Endothelial cell (in vitro differentiated cells): ENCODE measurements at places on chromosomes 2 and 18.

- DNase-seq: no peak
Measured at GRCh38 chr2:4882941-4883340, 809.2 kb upstream of the SOX11 start.

GRCh38 chr18:52220062-52220591 is 119.9 kb upstream of the DCC start:
- no peak for DNase-seq

GRCh38 chr2:64455545-64455944 is 1.6 kb downstream of the LGALSL start:
- DNase-seq: no peak

DNA sequence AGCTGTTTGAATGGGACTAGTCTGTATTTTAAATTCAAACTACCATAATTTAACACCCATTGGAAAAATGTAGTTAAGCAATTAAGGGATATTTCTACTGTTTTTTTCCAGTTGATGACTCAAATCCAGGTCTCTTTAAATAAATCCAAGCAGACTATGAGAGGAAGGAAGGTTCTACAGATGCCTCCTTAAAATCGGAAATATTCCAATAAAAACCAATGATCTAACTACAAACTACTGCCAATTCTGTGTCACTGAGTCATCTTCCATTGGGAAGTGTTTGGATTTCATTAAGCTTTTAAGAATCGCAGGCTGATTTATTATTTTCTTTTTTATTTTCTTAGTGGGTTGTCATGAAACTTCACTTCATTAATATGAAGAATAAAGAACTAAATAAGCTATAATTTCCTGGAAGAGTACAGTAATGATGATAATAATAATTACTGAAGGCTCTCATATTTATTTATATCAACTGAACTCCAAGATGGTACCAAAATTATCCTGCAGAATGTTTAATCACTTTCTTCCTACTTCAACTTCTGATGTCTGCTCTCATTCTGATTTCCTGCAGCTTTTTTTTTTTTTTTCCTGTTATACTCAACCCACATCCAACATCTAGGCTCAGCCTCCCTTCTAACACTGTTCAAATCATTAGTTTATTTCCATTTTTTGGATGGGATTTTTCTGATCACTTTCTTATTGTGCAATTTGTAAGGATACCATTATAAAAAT is 166.3 kb upstream of the FN1 start:
- DNase-seq: no peak

- no peak for DNase-seq
Measured at GRCh38 chr2:74226648-74227213, 28.3 kb downstream of the MTHFD2 start.

DNA sequence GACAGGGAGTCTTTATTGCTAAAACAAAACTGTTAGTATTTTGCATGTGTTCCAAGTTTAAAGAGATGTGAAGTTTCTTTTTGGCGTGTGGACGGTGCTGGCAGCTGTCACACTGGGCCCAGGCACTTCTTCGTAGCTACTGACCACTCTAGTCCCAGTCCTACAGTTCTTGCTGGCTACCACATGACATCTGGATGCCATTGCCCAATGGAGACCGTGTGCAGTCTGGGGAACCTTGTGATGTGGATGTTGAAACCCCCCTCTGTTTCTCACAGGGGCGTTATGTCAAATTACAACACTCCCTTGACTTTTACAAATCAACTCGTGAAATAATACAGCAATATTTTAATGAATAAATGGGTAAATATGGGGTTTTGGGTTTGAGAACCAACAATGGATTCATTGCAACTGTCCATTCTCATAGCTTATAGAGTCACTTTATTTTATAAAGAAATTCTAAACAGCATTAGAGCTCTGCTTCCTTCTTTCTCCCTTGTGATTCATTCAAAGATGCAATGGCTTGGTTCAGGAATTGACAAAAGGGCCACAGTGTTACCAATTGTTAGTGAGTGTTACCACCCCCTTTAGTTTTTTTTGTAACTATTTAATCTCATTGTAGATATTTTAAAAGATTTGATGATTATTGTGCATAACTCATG is 1.2 kb downstream of the GPD2 start:
- no peak for DNase-seq

GRCh38 chr18:22705328-22705727 is 227.8 kb upstream of the RBBP8 start:
- no peak for DNase-seq

- DNase-seq: no peak
Measured at GRCh38 chr2:177484180-177484795, 91.7 kb downstream of the AGPS start.

DNA sequence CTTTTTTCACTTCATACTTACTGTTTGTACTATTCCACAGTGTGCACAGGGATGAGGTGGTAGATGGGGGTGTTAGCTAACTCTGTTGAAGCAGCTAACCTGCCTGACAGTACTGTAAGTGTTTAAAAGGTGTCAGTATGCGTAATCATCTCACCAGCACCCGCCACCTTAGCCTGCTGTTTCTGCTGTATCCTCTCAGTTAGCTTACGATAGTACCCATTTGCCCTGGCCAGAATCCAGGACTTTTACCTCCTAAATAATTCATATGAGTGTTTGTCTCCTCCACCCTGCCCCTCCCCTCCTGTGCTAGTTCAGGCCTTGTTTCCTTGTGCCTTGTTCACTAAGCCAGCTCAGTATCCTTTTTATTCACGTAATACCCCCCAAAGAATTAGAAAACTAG is 34.2 kb downstream of the TRAPPC12 start:
- DNase-seq: no peak

GRCh38 chr2:199484927-199485326 is 27.2 kb upstream of the SATB2 start:
- no peak for DNase-seq

DNA sequence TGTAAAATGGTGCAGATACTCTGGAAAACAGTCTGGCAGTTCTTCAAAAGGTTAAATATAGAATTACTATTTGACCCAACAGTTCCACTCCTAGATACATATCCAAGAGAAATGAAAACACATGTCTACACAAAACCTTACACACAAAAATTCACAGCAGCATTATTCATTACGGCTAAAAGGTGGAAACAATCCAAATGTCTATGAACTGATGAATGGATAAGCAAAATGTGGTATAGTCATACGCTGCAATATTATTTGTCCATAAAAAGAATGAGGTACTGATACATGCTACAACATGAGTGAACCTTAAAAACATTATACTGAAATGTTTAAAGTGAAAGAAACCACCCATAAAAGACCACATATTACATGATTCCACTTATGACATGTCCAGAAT is 4.0 kb downstream of the CYP27C1 start:
- DNase-seq: no peak

DNA sequence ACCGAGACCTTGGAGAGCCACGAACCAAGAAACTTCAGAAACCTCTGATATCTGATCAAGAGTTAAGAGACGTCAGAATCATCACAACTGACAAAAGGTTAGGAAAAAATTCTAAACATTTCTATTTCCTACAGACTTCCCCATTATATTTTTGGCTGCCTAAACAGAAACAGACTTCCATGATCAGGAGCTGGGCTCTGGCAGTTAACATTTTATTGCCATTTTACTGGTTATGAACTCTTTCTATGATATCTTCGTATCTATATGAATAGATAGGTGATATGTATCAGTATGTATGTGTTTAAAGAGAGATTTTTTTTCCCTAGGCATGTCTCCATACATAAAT is 31.1 kb upstream of the PPP1R1C start:
- DNase-seq: no peak

DNA sequence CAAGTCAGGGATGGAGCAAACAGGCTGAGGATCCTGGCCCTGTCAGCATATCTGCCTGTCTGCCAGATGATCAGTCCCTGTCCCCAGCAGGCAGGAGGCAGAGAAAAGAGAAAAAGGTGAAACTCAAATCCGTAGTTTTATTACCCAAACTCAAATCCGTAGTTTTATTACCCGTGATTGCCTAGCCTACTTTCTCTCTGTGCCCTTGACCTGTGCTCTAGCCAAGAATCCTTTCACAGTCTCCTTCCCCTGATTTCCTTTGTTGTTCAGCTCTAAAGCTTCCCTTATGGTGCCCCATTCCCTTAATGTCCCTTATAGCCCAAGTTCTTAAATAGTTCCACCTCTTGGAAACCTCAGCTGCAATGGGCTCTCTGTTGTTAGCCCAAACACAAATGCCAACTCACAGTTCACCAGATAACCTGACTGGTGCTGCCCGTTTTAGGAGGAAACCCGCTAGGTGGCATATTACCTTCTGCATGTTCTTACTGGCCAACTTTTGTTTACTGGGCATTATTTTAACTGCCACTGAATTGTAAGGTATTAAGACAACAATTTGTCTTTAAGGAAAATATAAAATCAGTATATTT is 125.7 kb upstream of the FZD5 start:
- no peak for DNase-seq

GRCh38 chr2:196234672-196235071 is 63.3 kb upstream of the STK17B start:
- DNase-seq: no peak

DNA sequence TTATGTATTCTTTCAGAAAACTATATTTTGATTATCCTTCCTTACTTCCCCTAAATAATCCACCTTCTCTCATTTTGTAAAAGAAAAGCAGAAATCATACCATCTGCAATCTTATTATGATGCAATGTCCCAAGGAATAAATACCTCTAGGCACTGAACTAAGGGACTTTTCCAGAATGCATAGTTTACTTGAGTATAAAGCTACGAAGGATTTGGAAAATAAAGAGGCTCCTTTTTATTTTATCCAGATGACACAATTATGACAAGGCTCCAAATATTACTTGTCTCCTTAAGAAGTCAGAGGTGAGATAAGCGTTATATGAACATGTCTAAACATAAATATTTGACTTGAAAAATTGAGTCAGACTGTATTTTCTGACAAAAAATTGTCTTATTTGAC is 72.1 kb downstream of the COL3A1 start:
- DNase-seq: no peak

DNA sequence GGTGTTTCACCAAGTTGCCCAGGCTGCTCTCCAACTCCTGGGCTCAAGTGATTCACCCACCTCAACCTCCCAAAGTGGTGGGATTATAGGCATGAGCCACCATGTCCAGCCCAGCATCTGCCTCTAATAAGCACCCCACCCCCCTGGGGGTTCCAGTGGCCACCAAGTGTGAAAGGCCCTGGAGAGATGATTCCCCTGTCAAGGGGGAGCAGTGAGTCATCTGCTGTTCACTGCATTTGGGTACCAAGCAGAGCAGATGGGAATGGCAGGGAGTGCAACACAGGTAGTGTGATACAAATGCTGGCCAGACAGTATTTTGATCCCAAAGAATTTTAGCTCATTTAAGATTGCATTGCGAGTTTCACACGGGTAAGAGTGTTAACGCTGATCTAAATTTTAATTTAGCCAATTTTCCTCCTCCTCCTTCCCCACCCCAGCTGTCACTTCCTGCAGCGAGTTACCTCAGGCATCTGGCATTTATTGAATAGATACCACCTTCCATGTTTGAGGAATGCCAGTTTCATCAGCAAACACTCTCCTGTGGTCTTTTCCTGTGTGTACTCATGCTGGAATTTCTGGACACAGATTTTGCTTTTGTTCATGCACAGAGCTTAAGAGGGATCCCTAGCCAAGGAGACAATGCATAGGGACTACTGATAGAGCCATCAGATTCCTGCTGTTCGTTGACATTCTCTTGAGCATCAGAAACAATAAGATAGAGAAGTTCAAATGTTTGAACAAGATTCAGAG is 32.4 kb upstream of the NCK2 start:
- no peak for DNase-seq

DNA sequence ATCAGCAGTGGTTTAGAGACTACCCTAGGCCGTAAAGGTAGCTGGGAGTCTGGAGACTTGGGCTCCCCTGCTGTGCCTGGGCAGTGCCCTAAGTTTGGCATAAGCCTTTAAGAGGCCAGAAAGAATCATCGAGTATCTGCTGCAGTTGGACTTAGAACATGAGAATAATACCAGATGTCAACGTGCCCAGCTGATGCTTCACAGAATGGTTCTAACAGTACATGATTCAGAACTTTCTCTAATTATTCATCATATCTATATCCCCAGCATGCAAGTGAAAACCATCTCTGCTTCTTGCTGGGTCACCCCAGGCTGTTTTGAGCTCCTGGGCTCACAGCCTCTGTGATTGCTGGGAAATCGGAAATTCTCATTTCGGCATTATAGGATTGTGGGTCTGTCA is 118.1 kb downstream of the NCK2 start:
- DNase-seq: no peak

DNA sequence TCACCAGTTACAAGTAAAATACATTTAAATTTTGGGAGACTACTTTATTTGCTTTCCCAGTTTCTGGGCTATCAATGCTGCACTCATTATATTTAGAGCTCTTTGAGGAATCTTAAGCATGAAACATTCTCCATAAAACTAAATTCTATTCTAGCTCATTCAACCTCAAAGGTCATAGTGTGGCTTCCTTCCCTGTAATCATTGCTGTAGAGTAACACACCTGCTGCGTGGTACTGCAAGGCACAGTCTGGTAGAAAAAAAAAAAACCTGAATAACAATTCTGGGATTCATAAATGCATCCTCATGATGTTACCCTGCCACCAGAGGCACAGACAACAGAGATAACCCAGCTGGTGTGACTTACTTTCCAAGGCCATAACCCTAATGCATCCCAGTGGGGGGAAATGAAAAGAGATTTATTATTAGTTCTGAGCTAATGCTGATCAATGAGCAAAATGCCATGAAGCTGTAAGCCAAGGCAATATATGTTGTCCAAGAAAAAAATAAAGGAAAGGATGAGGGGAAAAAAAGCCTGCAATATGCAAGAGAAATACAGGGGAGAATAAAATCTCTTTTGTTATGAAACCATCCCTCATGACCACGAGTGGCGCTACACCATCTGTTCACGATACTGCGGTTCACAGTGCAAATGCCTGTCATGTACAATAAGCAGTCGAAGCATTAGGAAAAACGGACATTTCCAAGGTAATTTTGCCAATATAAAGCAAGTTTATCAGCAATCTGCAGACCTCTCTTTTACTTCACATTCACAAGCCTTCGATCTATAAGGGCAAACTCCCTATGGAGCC is 1481.6 kb upstream of the PIK3C3 start:
- DNase-seq: no peak

- DNase-seq: no peak
Measured at GRCh38 chr2:127953849-127954248, 68.1 kb upstream of the AMMECR1L start.

DNA sequence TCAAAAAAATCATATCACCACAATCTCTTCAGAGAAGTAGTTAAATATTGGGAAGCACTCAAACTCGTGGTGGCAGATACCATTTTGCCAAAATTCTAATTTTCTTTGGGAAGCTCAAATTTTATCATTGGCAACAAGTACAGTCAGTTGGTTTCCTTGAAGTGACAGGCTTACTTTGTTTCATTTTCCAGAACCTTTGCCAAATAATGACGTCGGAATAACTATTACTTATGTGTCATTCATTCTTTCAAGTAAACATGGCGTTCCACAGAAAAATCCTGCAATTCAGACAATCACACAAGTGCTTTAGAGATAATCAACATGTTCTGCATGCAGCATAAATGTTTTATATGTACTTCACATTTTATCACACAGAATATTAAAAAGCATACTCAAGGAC is 5.4 kb downstream of the TTLL4 start:
- DNase-seq: no peak

DNA sequence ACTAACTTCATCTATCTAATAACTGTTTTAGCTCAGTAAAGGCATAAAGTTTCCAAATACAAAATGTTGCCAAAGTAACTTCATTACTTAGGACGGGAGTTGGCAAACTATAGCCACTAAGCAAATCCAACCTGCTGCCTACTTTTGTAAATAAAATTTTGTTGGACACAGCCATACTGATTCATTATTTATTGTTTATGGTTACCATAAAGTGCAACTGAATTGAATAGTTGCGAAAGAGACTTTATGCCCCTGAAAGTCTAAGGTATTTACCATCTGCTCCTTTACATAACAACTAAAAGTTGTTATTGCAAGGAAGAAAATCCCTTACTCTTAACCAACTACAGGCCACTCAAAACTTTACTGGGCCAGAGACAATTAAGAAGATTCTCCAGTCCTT is 256.7 kb upstream of the RBBP8 start:
- no peak for DNase-seq
